Cardiac septum (tissue), 1 donor: ENCODE measurements at places on chromosomes 2 and 18.

- DNase-seq, result no peak
Observed at GRCh38 chr2:30775833-30776232, 31.4 kb downstream of the CAPN13 start.

- no peak for DNase-seq
Observed at GRCh38 chr2:223834431-223834830, 3.0 kb downstream of the AP1S3 start.

GRCh38 chr18:37611614-37612279, 46.1 kb upstream of the CELF4 start:
- no peak for DNase-seq

GRCh38 chr2:190137561-190137960, 75.0 kb upstream of the MSTN start:
- DNase-seq, result no peak

GRCh38 chr2:41869542-41870264, 178.1 kb upstream of the PKDCC start:
- DNase-seq, result peak; percentile 81

GRCh38 chr2:230669386-230669950, 43.2 kb upstream of the CAB39 start:
- no peak for DNase-seq

DNA sequence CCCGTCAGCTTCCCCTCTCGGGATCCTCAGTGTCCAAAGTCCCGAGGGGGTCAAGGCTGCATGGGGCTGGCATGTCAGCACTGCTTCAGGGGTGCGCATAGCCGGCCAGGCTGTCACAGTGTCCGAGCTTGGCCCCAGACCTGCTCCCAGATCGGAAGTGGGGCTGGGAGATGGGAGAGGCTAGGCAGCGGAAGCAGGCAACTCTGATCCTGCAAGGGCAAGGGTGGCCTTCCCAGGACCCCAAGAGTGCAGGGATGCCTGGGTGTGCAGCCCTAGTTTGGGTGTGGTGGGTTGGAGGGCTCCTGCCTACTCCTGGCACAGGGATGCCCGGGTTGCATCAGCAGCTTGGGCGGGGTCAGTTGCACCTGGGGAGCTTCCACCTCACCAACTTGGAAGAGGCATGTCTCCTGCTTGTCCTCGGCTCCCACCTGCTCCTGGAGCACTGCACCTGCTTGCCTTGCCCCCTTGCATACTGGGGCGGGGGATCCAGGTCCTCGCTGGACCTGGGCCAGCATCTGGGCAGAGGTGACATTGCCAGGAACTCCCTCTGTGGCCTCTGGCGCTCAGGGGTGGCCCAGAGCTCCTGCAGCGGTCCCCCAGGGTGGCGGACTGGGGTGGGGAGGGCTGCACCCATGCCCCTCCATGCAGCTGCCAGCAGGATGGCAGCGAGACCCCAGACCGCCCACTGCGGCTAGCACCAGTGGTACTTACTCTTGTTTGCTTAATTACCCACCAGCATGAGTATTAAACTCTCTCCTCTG, 41.3 kb downstream of the CBLN2 start:
- no peak for DNase-seq

- DNase-seq, result no peak
Observed at GRCh38 chr2:16584084-16584483, 81.5 kb downstream of the CYRIA start.

GRCh38 chr18:25256439-25256838, 95.5 kb downstream of the ZNF521 start:
- no peak for DNase-seq

DNA sequence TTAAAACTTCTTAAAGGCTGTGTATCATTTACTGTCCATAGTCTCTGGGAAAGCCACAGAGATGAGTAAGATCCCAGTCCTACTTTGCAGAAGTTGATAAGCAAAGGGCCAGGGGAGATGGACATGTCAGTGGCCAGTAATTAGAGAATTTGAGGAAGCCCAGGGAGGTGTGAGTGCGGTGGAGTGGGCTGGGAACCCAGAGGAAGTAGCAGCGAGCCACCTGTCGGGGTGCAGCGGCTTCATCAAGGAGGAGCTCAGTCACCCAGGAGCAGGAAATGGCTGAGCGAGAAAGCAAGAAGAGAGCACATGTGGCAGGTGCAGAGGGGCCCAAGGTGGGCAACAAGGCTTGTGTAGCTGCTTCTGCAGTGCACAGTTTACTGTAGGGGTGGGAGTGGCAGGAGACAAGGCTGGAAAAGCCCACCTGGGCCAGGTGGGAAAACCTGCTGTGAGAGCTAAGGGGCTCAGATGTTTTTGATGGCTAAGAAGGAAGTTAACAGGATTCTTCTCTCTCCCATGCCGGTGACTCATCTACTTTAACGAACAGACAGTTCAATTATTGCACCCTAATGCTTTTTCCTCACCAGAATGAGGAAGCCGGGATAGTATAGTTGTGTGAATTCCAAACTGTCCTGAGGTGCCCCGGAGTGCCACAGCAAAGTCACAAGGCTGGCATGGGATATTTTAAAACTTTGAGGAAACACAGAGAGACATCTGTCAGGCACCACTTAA, 34.8 kb upstream of the MGAT5 start:
- no peak for DNase-seq

- no peak for DNase-seq
Observed at GRCh38 chr2:72921853-72922252, 4.5 kb downstream of the EMX1 start.
